ENCODE measurements at places on chromosomes 4 and X. TPM values are rescaled to one million over a fixed set of nuclear protein-coding genes. Genes with fewer than 3 reads are reported as not detected.

The NONO gene
- total RNA-seq, result 403 TPM

The EMCN gene
- total RNA-seq, result not detected

The TNIP3 gene
- 4.5 TPM for total RNA-seq

The GABRG1 gene
- not detected for total RNA-seq

The XK gene
- total RNA-seq, result 0.33 TPM

The ATRX gene
- total RNA-seq, result 99.5 TPM

The MEPE gene
- not detected for total RNA-seq

The CLGN gene
- not detected for total RNA-seq

The UFSP2 gene
- 22.7 TPM for total RNA-seq

The PRRG1 gene
- not detected for total RNA-seq

The IL13RA2 gene
- total RNA-seq, result not detected

The RAB9B gene
- total RNA-seq, result 0.22 TPM

The SPP1 gene
- total RNA-seq, result not detected

The UPF3B gene
- total RNA-seq, result 14.6 TPM

The ANTXR2 gene
- total RNA-seq, result 60.1 TPM

The PCDH19 gene
- not detected for total RNA-seq

The MAOA gene
- total RNA-seq, result 1.8 TPM

The SSX2B gene
- total RNA-seq, result not detected
